ENCODE measurements at places on chromosomes 5 and 9. TPM values are rescaled to one million over a fixed set of nuclear protein-coding genes. Genes with fewer than 3 reads are reported as not detected.

GRCh38 chr9:37102486-37102885 is 17.9 kb upstream of the ZCCHC7 start:
- no peak for DNase-seq

- no peak for DNase-seq
Measured at GRCh38 chr5:17185773-17186172, 31.7 kb upstream of the BASP1 start.

DNA sequence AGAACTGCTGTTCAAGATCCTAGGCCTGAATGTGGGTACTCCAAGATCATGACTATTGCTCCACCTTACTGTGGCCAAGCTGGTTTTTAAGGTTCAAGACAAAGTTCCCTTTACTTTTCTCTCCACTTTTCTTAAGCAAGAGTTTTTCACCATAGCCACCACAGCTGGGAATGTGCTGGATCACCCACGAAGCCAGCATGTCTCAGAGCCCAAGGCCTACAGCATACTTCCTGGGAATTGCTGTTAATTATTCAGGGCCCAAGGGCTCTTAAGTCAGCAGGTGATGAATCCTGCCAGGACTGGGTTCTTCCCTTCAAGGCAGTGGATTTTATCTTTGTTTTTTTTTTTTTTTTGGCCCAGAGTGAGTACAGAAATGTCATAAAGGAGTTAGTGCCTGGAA is 149.4 kb upstream of the TUSC1 start:
- no peak for DNase-seq

- no peak for DNase-seq
Measured at GRCh38 chr9:88586452-88586851, 51.5 kb downstream of the NXNL2 start.

- no peak for DNase-seq
Measured at GRCh38 chr5:83522446-83522845, 50.9 kb downstream of the VCAN start.

- DNase-seq: no peak
Measured at GRCh38 chr9:89621676-89622075, 16.9 kb downstream of the GADD45G start.

DNA sequence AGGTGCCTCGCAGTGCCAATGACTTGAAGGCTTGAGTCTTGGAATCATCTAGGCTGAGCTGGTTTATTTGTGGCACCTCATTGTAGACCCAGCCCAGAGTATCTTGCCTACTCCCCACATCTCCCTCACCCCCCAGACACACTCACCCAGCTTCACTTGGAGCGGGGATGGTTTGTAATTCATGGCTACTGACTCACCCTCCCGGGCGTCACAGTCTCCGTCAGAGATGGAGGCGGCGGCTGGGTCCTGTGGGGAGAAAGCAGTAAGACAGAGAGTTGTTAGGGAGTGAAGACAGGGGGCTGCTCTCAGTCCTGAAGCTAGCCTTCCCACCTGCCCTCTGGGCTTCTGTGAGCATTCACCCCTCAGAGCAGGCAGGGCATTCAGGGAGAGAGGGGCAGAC is 29.0 kb upstream of the MYORG start:
- DNase-seq: no peak

- no peak for DNase-seq
Measured at GRCh38 chr9:95930277-95930676, 54.8 kb downstream of the ERCC6L2 start.

GRCh38 chr5:78923622-78923970 is 61.5 kb downstream of the ARSB start:
- no peak for DNase-seq

- no peak for DNase-seq
Measured at GRCh38 chr9:78320875-78321496, 24.1 kb downstream of the PSAT1 start.

GRCh38 chr9:109969011-109969410 is 189.0 kb downstream of the PALM2AKAP2 start:
- no peak for DNase-seq

- no peak for DNase-seq
Measured at GRCh38 chr9:131402073-131402472, 8.2 kb downstream of the PRRC2B start.

- no peak for DNase-seq
Measured at GRCh38 chr5:64206653-64207052, 41.0 kb downstream of the RNF180 start.

- DNase-seq: no peak
Measured at GRCh38 chr5:35248843-35249780, 18.8 kb upstream of the PRLR start.

- no peak for DNase-seq
Measured at GRCh38 chr9:32968101-32969011, 33.1 kb downstream of the APTX start.

GRCh38 chr5:88539693-88540365 is 271.2 kb upstream of the TMEM161B start:
- DNase-seq: no peak

- DNase-seq: no peak
Measured at GRCh38 chr5:1651971-1652872, 128.5 kb upstream of the LPCAT1 start.

- DNase-seq: no peak
Measured at GRCh38 chr9:101601904-101602765, 7.4 kb upstream of the PPP3R2 start.

DNA sequence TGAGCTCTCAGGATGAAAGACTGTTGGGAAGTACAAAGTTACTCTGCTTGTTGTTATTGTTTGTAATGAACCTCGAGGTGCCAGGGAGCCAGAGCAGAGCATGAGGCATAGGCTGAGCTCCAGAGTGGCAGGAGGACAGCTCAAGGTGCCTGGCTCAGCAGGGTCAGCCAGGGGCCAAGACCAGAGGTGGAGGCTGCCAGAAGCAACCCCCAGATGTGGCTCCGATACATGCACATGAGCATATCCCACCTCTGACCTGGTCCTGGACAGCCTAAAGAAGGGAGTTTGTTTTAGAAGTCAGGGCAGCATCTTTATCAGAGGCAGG is 105.6 kb downstream of the PSD2 start:
- DNase-seq: no peak

- DNase-seq: no peak
Measured at GRCh38 chr5:93596676-93597490, 13.9 kb downstream of the NR2F1 start.

The FAM153A gene
- total RNA-seq: not detected

The ENC1 gene
- 125 TPM for total RNA-seq

The SHB gene
- total RNA-seq: 35.5 TPM

The LPAR1 gene
- 34.3 TPM for total RNA-seq

The MLANA gene
- not detected for total RNA-seq

The SLC2A6 gene
- 8.2 TPM for total RNA-seq

The CDKN2B-AS1 gene
- 10.8 TPM for total RNA-seq

The SPINK1 gene
- 1.4 TPM for total RNA-seq

The KLHL9 gene
- total RNA-seq: 37.5 TPM

The FER gene
- total RNA-seq: 38.8 TPM

The GRM6 gene
- not detected for total RNA-seq

The AGPAT2 gene
- total RNA-seq: 36.1 TPM

The TIMD4 gene
- total RNA-seq: not detected

The ANXA2R gene
- 1.9 TPM for total RNA-seq
